ENCODE measurements at places on chromosomes 11 and 22. TPM values are rescaled to one million over a fixed set of nuclear protein-coding genes. Genes with fewer than 3 reads are reported as not detected.

The NCR3LG1 gene
- total RNA-seq: 3.1 TPM

The LRRC75B gene
- 5.1 TPM for total RNA-seq

The TSPAN32 gene
- not detected for total RNA-seq

The SLC1A2 gene
- total RNA-seq: 5.4 TPM

The MMP13 gene
- not detected for total RNA-seq

The BET1L gene
- 19.0 TPM for total RNA-seq

The SC5D gene
- total RNA-seq: 44.3 TPM

The PACSIN3 gene
- 23.6 TPM for total RNA-seq

The CHRNA10 gene
- 0.56 TPM for total RNA-seq

The PVALB gene
- total RNA-seq: not detected

The SLC22A25 gene
- not detected for total RNA-seq

The CHADL gene
- 0.96 TPM for total RNA-seq

The OR51I1 gene
- total RNA-seq: not detected

The AIFM3 gene
- 0.56 TPM for total RNA-seq

The CARNS1 gene
- 0.28 TPM for total RNA-seq

The USP28 gene
- total RNA-seq: 33.0 TPM

The TP53I11 gene
- total RNA-seq: 112 TPM

The PKDREJ gene
- total RNA-seq: not detected
